ENCODE measurements at places on chromosomes 5 and 9. TPM values are rescaled to one million over a fixed set of nuclear protein-coding genes. Genes with fewer than 3 reads are reported as not detected.

DNA sequence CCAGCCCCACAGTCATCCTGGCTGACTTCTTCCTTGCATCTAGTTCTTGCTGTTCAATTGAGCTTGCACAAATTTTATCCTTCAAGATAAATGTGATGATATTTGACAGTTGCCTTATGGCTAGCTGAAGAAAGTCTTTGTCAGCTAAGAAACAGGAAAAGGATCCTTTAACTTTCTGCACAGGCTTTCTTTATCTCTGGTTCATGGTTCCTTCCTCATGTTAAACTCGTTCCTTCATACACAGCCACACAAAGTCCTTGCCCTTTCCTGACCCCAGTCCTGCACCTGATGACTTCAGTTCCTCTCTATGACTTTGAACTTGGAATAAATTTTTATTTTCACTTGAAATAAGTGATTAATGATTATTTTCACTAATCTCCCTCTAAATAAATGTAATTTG is 132.5 kb upstream of the PRSS3 start:
- no peak for DNase-seq

DNA sequence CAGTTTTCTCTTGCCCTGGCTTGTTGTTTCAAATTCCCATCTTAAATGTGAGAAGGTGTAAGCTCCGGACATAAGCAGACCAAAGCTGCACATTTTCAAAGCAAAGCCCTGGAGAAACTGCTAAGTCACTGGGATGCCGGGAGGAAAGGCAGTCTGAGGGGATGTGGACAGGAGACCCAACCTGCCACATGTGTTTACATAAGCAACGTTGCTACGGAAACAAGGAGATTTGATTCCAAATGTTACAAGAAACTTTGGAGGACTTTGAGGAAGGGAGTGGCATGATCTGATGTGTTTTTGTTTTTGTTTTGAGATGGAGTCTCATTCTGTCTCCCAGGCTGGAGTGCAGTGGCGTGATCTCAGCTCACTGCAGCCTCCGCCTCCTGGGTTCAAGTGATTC is 25.7 kb upstream of the INSYN2B start:
- no peak for DNase-seq

DNA sequence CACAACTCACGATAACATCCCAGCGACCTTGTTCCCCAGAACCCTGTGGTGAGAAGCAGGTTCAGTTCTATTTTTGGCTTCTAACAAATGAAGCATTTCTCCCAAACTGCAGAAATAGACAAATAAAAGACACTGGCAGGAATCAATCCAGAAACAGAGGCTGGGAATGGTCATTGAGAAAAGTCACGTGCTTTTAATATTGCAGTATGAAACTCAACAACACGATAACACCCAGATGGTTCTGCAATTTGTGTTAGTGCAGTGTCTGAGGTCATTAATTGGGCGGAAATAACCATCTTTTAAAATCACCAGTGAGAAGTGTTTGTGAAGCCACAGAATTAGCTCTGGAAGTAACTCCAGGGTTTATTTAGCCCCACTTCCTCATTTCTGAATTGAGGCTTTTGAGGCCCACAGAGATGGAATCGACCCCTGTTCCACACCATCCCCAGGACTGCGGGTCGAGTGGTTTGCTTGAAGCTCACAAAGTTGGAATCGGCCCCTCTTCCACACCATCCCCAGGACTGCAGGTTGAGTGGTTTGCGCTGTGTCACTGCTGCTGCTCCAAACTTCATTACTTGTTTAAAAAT is 164.7 kb upstream of the IRX4 start:
- no peak for DNase-seq

- DNase-seq: no peak
These were observed 416.5 kb upstream of the TLE4 start for GRCh38 chr9:79155308-79155707.

DNA sequence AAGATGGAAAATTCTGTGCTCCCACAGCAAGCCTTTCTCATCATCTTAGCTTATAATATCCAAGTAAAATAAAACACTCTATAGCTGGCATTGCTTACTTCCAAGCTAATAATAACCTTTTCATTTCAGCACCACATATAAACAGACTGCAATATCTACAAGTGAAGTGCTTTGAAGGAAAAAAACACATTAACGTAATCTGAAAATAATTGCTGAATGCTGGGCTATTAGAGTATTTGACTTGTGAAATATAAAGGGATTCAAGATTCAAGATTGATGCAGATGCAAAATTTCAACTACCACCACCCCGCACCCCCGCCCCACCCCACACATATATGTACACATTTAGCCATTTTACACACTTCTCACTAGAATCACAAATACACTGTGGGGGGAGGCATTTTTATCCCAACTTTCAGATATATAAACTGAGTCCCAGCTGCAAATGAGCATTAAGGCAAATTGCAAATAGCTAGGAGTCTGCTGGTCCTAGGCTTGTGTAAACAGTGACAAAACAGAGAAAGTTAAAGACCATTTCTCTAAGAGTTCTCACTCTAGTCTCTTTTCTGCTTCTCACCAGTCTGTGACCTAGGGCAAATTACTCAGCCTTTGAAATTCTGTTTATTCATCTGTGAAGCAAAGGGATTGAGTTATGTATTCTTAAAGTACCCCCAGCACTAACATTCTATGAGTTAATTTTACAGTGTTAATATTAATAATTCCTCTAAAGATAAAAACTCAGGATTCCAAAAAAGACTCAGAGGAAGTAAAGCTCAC is 489.4 kb downstream of the PRELID2 start:
- DNase-seq: no peak

- DNase-seq: no peak
These were observed 42.3 kb downstream of the NSG2 start for GRCh38 chr5:174087783-174088182.

GRCh38 chr5:146890066-146890465 is 11.5 kb upstream of the PPP2R2B start:
- DNase-seq: no peak

DNA sequence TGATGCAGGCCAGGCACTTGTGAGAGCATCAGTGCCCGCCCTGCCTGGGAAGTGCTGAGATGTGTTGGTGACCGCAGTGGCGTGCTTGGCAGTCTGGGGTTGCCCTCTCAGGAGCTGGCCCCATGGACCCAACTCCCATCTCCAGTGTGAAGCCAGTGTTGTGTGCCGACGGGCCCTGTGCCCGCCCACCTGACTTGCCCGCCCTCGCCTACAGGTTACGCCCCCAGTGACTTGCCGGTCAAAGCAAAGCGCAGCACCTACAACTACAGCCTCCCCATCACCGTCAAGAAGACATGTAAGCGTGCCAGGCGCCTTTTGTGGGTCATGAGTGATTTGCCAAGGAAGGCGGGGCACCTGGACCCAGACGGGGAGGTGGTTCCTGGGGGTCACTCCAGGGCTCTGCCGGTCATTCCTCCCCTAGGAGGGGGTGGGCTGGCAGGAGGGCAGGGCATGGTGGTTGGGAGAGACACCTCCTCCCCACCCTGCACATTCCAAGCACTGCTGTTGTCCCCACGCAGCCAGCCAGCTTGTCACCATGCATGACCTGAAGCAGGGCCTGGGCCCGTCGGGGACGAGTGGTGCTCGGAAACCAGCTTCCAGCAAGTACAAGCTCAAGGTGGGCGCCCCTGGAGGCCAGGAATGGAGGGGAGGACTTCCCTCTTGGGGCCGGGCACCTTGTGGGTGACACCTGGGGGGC is 7.4 kb upstream of the CEL start:
- DNase-seq: no peak

DNA sequence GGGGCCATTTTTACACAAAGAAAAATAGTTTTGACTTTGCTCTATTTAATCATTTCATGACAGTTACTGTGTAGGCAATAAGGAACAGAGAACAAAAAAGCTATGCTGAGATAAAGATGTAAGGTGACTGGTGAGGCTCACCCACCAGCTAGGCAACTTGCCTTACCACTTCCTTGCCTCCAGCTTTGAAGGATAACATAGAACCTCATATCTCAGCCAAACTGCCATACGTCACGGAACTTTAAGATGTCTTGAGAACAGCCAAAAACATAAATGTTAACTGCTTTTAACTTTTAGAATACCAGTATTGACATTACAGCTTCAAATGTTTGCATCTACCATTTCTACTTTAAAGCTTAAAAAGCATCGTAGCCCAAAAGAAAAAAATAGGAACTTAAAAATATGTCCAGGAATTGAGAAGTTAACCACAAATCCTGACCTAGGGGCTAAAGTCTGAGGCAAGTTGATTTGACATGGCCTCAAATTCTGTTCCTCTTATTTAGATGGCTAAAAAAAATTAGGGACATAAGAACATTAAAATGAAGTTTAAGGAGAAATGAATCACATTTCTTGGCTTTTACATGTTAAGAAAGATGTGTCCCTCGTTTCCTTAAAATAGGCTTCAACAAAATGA is 7.7 kb upstream of the GCNT4 start:
- DNase-seq: no peak

GRCh38 chr9:135262248-135262647 is 174.8 kb downstream of the OLFM1 start:
- DNase-seq: no peak

DNA sequence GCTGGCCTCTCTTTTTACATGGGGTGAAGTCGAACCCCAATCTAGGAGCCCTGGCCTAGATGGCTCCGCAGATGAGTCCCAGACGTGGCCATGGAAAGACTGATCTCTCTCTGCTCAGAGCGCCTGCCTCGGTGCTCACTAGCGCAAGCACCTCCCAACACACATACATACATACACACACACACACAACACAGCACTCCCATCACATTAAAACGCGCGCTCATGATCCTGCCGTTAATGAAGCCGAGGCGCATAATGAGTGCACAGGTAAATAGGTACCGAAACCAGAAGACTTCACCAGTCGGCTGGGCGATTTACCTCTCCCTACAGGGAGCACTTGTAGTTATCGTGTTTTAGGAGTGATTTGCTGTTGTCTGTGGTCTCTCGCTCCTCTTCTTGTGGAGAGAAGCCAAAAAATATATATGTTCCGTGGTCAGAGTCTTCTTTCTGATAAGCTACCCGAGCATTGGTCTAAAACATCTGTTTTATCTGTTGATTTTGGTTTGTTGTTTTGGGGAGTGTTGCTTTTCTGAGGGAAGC is 207.7 kb downstream of the MEF2C start:
- DNase-seq: no peak

- no peak for DNase-seq
These were observed 259.3 kb downstream of the FANCC start for GRCh38 chr9:95058121-95058785.

Gene CBY3
- not detected for total RNA-seq

Gene C5orf52
- total RNA-seq: not detected

Gene KCNV2
- total RNA-seq: not detected

Gene KCNN2
- total RNA-seq: not detected

Gene SHC3
- total RNA-seq: 0.16 TPM
